ENCODE measurements at places on chromosomes 12 and 14. TPM values are rescaled to one million over a fixed set of nuclear protein-coding genes. Genes with fewer than 3 reads are reported as not detected.

DNA sequence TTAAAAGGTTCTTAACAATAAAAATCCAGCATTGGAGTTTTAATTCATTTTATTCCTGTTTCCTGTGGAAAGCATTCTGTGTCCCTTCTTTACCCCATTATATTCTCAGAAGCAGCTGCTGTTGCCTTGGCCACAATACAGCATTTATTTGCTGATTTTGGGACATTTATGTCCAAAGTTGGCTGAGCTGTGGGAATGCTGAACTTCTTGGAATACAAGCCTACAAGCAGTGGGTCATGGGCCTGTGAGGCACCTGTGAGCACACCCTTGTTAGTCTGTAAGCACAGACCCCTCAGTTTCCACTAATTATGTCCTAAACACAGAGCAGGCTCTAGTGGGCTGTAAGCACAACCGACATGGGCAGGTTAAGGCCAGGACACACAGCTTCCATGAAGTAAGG is 122.2 kb upstream of the IGF1 start:
- peak; percentile 11 for DNase-seq

GRCh38 chr14:25237845-25238244 is 187.9 kb upstream of the STXBP6 start:
- peak; percentile 11 for DNase-seq

Gene SLCO1C1
- polyA plus RNA-seq: 2.3 TPM

GRCh38 chr12:124862768-124863415 is 772 bp downstream of the SCARB1 start:
- no peak for DNase-seq

DNA sequence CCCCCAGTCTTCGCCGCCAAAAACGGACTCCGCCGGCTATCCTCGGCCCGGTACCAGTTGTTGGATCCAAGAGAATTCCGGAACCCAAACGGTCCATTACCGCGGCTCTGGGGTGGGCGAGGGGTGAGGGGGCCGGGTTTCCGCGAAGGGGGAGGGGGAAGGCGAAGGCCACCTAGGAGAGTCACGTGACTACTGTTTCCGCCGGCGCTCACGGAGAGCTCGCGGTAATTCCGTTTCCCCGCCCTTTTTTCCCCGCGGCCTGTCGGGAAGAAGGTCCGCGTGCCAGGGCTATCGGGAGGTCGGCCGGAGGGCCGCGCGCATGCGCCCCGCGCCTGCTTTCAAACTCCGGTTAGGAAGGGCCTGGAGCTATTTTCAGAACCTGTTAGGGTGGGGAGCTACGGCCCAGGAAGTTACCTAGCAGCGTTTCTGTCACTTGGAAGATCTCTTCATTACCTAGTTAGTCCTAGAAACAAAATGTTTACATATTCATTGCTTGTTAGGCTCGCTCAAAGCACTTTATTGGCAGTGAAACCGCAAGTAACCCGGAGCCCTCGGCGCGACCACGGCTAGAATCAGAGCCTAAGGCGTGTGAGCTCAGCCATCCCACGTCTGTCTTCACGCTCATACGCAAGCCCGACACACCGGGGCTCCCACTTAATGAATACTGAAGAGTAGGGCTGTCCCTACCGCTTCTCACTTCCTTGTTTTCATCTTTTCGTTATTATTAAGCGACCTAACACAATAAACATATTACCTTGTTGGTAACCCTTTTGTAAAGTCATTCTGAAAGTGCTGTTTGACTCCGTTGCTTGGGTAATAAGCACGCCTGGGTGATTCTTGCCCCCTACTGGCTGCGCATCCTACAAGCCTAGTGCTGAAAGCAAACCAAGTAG is 624 bp upstream of the SBNO1 start:
- peak; percentile 99 for DNase-seq

DNA sequence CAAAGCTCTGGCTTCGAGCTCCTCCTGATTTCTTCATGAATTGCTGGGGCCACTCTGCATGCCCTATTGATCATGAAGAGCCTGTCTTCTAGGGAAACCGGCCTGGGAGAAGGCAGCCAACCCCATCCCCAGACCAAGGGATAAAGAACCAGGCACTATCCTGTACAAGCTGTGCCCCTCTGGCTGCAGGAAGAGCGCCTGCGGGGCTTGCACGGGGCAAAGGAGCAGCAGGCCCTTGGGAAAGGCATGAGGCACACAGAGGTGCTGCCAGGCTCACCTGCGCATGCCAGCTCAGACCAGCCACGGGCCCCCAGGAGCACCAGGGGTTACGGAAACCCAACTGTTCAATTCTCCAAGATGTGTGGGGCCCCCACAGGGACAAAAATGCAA is 2.1 kb downstream of the ITPK1 start:
- DNase-seq: no peak
